T-helper 2 cell (primary cell): ENCODE measurements at places on chromosomes 2 and 18.

DNA sequence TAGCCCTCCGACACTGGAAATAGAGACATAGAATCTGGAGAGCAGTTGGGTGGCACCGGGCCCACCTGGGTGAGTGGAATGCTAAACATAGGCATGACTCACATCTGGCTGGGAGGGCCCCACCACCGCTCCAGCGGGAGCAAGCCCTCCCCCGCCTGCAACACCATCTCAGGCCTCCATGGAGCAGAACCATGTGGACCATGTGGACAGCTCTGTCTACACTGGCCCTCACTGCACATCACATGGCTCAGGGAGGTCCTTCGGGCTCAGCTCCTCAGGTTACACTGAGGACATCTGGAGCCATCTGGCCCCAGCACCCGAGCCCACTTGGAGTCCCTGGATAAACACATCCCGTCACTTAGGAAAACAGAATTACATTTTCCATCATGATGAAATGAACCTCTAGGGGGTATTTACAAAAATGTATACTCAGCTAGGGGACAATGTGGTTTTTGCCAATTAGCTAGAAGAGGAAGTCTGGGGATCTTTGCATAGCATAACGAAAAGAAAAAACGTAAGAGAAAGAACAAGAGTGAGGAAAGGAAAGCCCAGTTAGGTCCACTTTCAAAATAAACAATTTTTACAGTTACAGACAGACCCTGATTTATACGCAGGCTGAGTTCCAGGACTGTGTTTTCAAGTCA lies 30.7 kb upstream of the MLPH start:
- no peak for DNase-seq

DNA sequence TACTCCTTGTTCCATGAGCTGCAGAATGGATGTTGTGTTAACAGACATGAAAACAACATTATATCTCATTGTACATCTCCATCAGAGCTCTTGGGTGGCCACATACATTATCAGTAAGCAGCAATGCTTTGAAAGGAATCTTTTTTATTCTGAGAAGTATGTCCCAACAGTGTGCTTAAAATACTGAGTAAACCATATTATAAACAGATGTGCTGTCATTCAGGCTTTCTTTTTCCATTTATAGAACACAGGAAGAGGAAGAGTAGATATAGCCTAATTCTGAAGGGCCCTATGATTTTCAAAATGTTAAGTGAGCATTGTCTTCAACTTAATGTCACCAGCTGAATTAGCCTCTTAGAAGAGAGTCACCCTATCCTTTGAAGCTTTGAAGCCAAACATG lies 44.3 kb upstream of the CABYR start:
- DNase-seq: no peak

DNA sequence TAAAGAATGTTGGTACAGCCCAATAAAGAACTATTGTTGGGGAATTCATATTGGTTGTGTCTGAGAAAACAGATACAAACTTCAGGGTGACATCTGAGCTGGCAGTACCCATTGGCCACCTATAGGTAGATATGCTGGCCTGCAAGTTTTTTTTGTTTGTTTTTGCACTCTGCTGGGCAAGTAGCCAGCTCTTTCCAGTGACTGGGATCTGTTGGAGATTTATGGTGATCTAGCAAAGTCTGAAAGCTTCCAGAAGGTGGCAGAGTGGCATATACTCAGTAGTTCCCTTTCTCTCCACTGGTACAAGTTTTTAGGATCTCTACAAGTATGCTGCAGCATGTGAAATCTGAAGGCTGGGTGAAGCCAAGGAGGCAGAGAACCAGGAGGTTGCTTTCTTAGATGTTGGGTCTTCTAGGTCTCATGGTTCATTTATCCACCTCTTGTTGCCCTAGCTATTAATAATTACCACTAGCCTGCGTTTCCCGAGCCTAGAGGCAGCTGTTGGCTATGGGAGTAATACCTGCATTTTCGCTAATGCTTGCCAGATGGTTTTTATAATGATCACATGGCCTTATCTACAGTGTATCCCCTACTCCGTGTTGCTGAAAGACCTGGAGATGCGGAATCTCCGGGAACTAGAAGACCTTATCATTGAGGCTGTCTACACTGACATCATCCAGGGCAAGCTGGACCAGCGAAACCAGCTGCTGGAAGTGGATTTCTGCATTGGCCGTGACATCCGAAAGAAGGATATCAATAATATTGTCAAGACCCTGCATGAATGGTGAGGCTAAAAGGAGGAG lies 9.5 kb downstream of the COPS7B start:
- DNase-seq: no peak

- peak; percentile 51 for DNase-seq
Measured at GRCh38 chr2:74515981-74516633, 1.9 kb downstream of the TLX2 start.

DNA sequence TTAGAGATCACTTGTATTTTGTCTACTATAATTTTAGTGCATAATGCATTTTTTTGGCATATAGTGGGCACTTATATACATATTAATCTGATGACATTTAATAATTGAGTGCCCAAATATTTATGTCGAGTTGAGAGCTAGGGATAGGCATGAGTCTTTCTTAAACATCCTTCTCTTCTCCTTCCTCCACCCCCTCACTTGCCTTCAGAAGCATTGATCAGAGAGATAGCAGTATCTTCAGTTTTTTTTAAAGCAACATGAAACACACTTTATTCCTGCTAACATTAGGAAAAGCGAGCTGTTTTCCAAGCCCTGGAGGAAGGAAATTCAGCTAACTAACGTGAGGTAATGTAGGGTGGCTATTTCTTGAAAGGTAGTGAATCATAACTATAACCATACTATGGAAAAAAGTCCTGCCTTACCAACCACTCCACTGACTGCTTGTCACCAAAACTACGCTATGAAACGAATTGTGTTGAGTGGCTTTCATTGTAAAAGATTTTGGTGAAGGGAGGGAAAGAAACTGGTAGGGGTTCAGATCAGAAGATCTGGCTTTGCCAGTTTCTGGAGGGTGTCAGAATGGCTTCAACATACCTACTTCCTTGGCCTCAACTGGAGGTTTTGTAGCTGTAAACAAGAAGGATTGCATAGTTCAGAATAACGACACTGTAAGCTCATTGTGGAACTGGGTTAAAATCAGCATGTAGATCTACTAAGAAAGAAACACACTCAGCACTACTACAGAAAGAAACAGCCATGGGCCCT lies 2.3 kb upstream of the ITGA4 start:
- peak; percentile 64 for DNase-seq

- DNase-seq: no peak
Measured at GRCh38 chr18:62736077-62736855, 20.9 kb downstream of the PHLPP1 start.

DNA sequence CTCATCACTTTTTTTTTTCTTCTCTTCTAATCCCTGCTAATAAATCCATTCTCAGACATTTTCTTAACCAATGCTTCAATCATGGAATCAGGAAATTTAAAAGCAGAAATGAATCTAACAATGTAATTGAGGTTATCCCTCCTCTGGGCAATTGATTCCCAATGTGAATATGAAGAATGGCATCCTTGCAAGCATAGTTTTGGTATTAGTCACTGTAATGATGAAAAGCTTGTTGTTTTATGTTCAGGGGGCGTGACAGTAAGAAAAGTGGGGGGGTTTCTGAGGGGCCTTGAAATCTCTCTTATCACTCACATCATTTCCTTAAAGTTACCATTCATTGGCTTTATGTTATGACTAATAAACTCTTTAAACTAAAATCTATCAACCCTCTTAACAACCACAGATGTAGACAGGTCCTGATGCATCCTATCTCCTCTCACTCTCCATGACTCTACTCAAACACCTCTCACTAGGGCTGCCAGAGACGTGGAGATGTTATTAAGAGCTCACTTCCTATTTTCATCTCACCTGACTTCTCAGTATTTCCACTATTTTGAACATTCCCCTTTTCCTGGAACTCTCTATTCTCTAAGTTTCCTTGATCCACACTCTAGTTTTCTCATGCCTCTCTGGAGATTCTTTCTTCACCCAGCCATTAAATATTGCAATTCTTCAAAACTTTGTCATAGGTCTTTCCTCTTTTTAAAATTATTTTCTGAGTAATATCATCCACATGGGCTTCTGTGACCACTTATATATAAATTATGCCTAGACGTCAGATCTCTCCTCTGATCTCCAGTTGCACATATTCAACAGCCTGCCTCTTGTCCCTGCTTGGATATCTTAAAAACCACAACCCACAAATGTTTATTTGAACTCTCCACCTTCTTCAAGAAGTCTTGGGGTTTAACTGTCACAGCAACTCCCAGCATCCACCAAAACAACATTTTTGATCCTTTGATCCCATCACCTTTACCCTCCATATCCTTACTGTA lies 332.9 kb downstream of the CDH2 start:
- DNase-seq: no peak
